ENCODE measurements at places on chromosomes 16 and 17. TPM values are rescaled to one million over a fixed set of nuclear protein-coding genes. Genes with fewer than 3 reads are reported as not detected.

KRT9 gene
- polyA plus RNA-seq = not detected

USP43 gene
- polyA plus RNA-seq = not detected

SLC35G6 gene
- not detected for polyA plus RNA-seq

SEC14L5 gene
- not detected for polyA plus RNA-seq

GRAPL gene
- not detected for polyA plus RNA-seq

RUNDC1 gene
- 7.4 TPM for polyA plus RNA-seq

RPS15A gene
- polyA plus RNA-seq = 4,588 TPM

GAST gene
- polyA plus RNA-seq = not detected

DNA sequence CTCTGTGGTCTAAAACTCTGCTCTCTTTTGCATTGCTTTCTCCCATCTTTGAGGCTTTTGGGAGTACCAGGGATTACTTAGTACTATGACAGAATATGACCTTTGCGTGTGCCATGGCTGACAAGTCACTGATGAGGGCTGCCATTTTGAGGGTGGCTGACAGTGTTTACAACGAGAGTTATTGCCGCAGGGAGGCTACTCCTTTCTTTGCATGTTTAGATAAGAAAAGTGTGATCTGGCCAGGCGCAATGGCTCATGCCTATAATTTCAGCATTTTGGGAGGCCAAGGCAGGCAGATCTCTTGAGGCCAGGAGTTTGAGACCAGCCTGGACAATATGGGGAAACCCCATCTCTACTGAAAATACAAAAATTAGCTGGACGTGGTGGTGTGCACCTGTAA, 77.5 kb downstream of the GSG1L start:
- DNase-seq = no peak

DNA sequence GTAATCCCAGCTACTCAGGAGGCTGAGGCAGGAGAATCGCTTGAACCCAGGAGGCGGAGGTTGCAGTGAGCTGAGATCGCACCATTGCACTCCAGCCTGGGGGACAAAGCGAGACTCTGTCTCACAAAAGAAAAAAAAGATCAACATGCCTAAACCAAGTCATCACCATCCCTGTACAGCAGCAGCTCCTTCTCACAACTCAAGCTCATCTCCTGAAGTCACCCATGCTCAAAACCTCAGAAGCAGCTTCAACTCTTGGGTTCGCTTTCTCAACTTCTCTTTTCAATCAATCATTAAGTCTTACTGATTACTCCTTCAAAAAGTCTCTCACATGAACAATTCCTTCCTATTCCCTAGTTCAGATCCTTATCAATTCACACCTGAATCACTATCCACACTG, 31.3 kb downstream of the PHLPP2 start:
- DNase-seq = no peak

GRCh38 chr16:56781528-56781961, 51.6 kb downstream of the NUP93 start:
- DNase-seq = no peak

DNA sequence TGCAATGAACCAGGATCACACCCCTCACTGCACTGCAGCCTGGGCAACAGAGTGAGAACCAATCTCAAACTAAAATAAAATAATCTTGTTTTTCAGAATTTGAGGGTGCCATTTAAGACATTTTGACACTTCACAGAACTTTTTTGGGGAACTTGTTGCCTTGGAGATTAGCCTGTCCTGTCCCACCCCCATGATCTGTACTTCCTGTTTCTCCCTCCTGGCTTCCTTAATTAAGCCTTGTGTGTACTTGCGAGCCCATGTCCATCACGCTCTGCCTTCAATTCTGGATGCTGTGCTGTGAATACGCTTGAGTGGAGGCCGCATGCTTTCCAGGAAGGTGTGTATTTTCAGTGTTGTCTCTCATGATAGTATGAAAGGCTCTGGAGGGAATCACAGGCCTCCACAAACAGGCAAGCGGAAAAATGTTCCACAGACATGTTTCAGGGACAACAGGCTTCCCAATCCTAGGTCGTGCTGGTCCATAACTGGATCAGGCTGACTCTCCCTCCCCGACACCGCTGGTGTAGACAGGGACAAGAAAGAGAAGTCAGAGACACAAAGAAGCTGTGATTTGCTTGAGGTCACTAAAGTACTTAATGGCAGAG, 56.9 kb downstream of the NOS2 start:
- no peak for DNase-seq

DNA sequence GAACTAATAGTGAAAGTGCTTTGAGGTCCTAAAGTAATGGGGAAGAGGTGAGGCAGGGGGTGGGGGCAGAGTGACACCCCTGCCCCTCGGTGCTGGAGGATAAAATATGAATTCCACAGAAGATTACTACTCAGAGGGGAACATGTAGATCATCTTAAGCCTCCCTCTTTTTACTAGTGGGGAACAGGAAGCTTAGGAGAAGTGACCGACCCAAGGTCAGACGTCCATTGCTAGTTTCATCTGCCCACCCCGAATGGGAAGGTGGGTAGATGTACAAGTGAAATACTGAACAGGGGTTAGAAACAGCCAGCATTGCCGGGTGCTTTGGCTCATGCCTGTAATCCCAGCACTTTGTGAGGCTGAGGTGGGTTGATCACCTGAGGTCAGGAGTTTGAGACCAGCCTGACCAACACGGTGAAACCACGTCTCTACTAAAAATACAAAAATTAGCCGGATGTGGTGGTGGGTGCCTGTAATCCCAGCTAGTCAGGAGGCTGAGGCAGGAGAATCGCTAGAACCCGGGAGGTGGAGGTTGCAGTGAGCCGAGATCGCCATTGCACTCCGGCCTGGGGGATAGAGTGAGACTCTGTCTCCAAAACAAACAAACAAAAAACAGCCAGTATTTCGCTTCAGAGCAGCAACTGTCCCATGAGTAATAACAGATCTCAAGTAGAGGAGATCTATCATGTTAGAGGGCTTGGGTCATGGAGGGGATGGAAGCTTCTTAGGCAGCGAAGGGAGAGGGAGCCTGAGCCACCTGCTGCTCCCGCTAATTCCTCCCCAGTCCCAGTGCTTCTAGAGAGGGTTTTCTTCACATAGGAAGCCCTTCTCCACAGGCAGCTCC, 1.2 kb upstream of the NR1D1 start:
- DNase-seq = no peak

DNA sequence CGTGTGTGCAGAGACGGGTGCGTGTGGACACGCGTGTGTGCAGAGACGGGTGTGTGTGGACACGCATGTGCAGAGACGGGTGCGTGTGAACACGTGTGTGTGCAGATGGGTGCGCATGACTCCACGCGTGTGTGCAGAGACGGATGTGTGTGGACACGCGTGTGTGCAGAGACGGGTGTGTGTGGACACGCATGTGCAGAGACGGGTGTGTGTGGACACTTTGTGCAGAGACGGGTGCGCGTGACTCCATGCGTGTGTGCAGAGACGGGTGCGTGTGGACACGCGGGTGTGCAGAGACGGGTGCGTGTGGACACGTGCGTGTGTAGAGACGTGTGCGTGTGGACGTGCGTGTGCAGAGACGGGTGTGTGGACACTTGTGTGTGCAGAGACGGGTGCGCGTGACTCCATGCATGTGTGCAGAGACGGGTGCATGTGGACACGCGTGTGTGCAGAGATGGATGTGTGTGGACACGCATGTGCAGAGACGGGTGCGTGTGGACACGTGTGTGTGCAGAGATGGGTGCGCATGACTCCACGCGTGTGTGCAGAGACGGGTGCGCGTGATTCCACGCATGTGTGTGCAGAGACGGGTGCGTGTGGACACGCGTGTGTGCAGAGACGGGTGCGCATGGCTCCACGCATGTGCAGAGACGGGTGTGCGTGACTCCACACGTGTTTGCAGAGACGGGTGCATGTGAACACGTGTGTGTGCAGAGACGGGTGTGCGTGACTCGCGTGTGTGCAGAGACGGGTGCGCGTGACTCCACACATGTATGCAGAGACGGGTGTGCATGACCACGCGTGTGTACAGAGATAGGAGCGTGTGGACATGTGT, 1.6 kb upstream of the CD7 start:
- DNase-seq = no peak

- no peak for DNase-seq
Measured at GRCh38 chr16:24514096-24514495, 25.3 kb upstream of the RBBP6 start.

GRCh38 chr16:56833243-56833970, 31.6 kb upstream of the SLC12A3 start:
- DNase-seq = no peak

GRCh38 chr16:86495756-86496261, 14.5 kb upstream of the FOXF1 start:
- no peak for DNase-seq

DNA sequence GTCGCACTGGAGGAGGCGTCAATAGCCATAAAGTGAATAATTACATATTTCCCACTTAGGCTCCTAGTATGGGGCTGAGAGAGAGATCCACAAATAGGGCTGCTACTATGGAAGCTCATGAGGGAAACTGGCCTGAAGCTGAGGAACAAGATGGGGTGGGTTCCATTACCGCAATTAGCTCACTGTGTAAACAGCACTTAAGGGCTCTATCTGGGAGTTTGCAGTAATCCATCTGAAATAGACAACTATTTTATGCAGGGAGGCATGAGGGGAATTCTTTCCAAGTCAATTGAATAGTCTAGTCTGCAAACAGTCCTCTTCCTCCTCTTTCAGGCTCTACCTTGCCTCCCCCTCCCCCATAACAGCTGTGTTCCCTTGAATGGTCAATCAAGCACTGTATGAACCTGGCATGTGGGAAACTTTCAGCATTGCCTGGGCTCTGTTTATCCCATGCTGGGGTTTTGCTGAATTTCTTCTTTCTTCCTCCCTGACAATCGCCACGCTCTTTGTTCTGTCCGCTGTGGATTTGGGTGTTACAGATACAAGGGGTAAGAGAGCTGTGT, 56.1 kb upstream of the MAF start:
- DNase-seq = no peak

DNA sequence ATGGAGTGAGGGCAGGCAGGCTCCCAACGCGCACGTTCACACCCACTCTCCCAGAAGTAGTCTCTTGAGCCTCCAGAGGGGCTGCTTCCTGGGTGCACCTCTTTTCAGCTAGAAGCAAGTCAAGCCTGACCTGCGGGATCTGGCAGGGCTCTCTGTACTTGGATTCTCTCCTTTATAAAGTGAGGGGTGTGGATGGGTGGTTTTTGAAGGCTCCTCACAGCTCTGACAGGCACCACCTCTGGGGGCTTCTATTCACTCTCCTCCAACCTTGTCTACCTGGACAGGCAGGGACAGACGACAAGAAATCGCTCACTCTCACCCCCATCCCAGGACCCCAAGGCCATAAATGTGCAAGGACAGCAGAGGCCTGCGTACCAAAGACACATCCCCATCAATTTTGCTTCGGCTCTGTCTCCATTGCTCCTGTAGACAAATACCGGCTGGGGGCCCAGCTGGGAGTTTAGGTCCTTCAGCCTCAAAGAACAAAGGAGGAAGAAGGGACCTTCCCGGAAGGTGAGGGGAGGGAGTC, 814 bp upstream of the DYNLL2 start:
- no peak for DNase-seq

GRCh38 chr17:76681222-76682137, 29.3 kb downstream of the MXRA7 start:
- peak; percentile 63 for DNase-seq

GRCh38 chr16:54589326-54589725, 302.7 kb upstream of the IRX3 start:
- DNase-seq = no peak

DNA sequence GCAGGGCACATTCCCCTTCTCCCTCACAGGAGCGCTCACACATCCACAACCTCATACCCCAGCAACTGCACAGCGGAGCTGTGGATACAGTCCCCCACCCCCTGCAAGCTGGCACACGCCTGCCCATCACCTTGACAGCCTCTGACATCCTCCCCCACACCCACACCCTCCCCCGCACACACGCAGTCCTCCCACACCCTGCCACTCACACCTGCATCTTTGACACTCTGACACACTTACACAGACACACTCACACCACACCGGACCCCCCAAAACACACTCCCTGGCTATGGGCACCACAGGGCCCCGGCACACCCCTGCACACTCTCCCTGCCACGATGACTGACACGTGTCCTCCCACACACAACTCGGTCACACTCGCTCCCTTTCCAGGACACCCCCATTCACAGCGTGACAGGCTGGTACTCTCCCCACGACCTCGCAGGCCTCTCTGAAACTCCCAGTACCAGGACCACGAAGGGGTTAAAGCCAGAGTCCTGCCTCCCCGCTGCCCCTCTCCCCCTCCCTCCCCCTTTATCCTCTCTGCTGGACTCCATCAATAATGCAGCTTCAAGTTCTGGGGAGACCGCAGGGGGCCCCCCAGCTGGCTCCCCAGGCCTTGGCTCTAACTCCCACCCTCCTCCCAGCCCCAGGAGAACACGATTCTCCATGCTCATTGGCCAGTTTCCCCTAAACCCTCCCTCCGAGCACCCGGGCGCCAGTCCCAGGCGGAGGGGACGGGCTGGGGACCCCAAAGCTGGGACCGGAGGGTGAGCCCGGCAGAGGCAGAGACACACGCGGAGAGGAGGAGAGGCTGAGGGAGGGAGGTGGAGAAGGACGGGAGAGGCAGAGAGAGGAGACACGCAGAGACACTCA, at the start of gene PPP1R1B:
PPP1R1B (plus strand) TSS at position 782 of the 876 bp plus-strand sequence. CDS start 441 bp downstream, outside the sequence.
- no peak for DNase-seq

- DNase-seq = no peak
Measured at GRCh38 chr17:36755586-36755985, 154.2 kb downstream of the MRM1 start.

GRCh38 chr17:39667262-39667944, 850 bp upstream of the PNMT start:
- no peak for DNase-seq

- no peak for DNase-seq
Measured at GRCh38 chr16:27879601-27880247, 183.8 kb downstream of the GSG1L start.

Data from IMR-90 (cell line).